ENCODE measurements at places on chromosomes 2 and 18.

DNA sequence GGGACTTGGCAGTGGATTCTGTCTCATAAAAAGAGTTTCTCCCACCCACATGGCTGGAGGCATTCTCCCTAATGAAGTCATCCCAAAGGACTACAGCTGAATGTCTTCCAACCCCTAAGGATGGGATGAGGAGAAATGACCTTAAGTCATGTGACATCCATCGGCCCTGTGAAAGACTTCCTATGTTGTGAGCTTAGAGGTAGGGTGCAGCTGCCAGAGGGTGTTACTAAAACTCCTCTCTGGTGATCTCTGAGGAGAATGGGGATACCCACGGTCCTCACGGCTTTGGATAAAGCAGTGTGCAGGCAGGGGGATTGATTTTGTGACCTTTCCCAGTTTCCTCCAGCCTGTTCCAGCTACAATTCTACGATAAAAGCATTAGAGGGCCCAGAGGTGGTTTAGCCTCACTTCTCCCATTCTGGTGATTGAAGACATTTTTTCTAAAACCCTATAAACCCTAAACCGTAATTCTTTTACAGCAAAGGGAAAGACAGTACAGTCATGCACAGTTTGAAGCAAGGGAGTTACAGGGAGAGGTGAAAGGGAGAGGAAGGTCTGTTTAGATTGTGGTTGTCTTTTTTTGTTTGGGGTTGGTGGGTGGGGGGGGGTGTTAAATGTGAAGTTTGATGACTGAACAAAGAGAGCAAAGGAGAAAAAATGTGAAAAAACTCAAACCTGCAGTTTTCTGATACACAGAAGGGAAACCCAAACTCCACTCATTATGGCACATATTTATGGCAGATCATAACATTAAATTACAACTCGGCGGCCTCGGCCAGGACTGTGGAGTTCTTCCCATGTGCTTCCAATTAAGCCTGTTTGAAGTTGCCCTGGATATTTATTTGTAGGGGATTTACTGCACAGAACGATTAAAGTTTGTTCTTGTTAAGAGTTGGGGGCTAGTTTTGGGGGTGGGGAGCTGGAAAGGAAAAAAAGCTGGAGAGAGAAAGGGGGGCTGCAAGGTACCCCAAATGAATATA lies 26.6 kb upstream of the SLC14A2 start:
- DNase-seq: no peak

DNA sequence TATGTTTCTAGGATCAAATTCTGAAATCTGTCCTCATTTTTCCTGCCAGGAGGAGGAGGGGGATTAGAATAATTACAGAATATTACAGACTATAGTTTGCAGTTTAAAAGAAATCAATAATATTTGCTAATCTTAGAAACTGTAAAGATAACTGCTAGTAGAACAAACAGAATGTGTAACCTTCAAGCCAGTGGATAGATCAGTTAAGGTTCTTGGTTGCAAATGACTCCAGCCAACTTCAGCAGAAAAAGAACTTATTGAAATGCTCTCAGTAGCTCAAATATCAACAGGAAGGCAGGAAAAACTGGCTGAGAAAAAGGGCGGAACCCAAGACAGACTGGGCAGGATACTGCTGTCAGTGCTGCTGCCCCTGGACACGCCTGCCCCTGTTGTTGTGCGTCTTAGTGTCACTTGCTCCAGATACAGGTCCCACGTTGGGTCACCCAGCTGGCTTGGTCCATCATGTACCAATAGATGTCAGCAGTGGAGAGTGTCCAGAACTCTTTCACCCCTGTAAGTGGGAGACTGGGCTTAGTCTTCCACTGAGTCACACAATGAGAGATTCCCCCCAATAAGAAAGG lies 10.2 kb downstream of the NMUR1 start:
- DNase-seq: no peak

GRCh38 chr2:88100489-88100858 lies 27.4 kb downstream of the FABP1 start:
- no peak for DNase-seq

GRCh38 chr2:95121093-95121406 lies 558 bp downstream of the MRPS5 start:
- DNase-seq: no peak

- DNase-seq: no peak
Observed at GRCh38 chr2:226665306-226665831, 134.3 kb downstream of the IRS1 start.

DNA sequence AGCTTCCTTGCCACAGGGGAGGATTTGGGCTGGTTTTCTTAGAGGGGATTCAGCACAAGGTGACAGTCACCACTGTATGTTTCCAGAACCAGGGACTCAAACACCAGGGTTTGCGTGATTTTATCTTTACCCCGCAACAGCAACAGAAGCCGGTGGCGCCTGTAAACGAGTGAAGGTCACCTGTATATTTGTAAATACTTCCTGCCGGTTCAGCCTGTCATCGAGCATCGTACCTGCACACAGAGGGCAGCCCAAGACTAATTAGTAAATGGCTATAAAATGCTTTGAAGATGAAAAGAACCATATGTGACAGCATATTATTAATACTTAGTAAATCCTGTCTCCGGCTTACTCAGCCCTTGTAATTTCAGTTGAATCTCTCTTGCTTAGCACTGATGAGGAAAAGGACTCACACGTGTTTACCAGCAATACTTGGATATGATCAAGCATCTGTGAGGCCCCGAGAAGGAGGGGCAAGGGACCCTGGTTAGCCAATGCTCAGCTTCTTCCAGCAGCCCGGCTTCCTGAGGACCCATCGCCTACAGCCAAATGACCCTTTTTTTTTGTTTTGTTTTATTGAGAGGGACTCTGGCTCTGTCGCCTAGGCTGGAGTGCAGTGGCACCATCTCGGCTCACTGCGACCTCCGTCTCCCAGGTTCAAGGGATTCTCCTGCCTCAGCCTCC lies 51.3 kb upstream of the FOSL2 start:
- DNase-seq: no peak

- DNase-seq: no peak
Observed at GRCh38 chr2:172571245-172571644, 15.4 kb downstream of the PDK1 start.

DNA sequence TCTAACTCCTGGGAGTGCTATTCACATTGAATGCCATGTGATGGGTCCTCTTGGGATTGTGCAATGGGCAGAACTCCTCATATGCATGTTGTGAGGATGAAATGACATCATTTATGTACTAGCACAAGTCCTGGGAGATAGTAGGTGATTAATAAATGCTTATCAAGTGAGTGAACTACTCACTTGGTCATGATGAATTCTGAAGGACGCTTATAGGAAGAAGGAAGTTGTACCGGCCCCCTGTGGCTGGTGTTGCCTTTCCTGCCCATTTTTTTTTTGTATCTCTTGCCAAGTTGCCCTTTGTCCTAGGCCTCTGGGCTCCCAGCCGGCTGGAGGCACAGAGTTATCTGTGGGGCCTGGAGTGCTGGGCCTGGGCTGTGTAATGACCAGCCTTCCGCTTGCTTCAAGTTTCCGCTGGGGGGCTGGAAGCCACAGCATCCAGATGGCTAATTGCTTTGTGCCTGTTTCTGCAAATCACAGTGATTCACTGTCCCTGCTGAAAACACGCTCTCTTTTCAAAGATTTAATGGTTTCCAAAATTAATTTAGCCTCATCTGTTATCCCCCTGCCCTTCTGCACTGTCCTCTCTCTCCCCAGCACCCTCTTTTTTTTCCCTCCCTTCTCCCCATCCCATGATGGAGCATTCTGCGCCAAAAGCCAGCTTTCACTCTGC lies 33.7 kb upstream of the MRPL33 start:
- no peak for DNase-seq

Data from activated naive CD4-positive, alpha-beta T cell treated with anti-CD3 and anti-CD28 coated beads, Interleukin-2, amount 10 ng/mL, durations not matched to agents 7 days and 5 days (primary cell).